AG09319 (cell line): ENCODE measurements at places on chromosomes 13 and 19.

GRCh38 chr19:38831142-38831605 lies 420 bp downstream of the ECH1 start:
- peak; percentile 76 for DNase-seq

DNA sequence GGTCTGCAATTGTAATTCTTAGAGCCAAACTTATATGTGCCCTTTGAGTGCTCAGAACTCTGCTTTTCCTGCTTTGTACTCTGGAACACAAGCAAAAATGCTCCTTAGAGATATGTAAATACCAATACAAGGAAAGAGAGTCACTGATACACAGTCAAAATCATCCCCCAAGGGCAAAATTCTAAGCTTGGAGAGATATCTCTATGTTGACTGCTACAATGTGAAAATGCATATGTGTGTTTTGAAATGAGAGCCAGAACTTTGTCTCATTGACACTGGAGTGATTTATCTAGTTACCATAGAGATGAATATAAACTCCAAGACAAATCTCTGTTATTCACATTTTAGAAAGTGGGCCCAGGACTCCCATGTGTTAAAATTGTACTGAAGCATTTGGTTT lies 494.8 kb upstream of the SLITRK1 start:
- DNase-seq, result no peak

GRCh38 chr19:37413313-37414084 lies 42.6 kb downstream of the ZNF527 start:
- no peak for DNase-seq

GRCh38 chr13:83153848-83154247 lies 728.4 kb downstream of the SLITRK1 start:
- no peak for DNase-seq

DNA sequence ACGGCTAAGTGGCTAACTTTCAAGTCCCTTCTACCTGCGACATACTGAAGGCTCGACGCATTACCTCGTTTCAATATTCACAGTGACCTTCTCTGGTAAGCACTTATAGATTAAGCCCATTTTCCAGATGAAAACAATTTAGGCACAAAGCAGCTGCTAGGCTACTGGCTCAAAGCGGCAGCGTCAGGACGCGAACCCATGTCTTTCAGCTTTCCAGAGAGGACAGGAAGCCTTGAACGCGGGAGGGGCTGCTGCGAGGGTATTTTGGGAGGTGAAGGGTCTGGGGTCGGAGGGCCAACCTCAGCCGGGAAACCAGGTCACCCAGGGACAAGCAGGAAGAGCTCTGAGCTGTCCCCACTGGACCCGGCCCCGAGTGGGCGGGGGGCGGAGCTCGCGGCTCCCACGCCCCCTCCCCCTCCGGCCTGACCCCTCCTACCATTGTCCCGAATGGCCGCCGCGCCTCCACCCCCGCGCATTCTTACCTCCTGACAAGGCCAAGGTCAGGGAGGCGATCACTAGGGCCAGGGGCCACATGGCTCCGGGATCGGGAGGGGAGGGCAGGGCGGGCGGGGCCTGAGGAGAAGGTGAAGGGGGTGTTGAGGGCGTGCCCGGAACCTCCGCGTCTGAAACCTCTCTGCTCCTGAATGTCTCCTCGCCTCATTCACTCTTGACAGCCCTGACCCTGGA lies at the start of gene KLK13:
TSS of gene KLK13 (minus strand) at position 559 of the 687 bp plus-strand sequence. CDS start at position 534, 25 bp downstream.
- DNase-seq, result no peak

DNA sequence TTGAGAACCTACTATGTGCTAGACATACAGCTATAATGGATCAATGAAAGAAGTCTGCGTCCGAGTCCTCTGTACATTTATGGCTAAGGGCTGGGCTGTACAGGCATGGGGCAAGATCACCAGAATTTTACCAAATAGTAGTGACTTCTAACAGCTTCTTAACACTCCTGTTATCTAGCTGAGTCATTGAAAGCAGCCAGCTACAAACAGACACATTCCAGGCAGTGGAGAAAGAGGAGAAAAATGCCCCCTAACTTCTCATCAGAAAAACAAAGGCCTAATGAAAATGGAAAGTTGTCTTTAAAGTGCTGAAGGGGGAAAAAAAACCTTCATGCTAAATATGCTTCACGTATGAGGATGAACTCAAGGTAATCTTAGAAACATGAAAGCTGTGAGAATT lies 14.3 kb upstream of the ZNF667 start:
- DNase-seq, result no peak

DNA sequence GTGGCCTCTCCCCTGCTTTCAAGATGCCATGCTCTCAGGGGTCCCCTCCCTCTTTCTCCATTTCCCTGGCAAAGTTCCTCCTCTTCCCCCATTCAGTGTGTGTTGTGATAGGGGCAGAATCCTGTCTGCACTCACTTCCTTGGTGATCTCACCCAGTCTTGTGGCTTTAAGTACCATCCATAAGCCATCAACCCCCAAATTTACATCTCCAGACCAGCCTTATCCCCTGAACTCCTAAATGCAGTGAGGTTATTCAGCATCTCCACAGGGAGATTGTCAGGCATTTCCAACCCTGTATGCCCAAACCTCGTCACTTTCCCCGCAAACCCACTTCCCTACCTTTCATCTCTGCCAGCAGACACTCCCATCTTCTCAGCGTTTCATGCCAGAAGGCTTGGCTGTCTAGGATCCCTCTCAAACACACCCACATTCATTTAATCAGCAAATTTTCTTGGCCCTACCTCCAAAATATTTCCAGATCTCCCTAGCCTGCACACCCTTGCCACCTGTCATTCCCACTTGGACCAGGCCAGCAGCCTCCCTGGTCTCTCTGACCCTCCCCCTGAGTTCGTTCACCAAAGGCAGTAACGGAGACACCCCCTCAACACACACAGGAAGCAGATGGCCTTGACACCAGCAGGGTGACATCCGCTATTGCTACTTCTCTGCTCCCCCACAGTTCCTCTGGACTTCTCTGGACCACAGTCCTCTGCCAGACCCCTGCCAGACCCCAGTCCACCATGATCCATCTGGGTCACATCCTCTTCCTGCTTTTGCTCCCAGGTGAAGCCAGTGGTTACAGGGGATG lies at the start of gene HCST:
TSS of gene HCST (plus strand) at position 676 of the 808 bp plus-strand sequence. CDS start at position 741, 65 bp downstream.
- DNase-seq, result no peak

DNA sequence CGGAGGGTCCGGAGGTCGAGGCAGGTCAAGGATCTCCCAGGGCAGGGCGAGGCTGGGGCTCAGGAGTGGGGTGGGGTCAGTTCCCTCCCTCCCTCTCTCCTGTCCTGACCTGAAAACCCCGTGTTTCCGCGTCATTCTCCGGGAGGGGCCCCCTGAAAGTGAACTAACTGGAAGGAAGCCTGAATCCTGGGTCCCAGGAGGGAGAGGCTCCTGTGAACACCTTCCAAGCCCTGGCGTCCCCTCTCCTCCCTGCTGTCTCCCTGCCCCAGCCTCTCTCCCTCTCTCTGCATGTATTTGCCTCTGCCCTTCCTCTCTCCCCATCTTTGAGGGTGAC lies 741 bp upstream of the CADM4 start:
- no peak for DNase-seq

GRCh38 chr19:34351382-34351826 lies 13.6 kb upstream of the GPI start:
- no peak for DNase-seq

GRCh38 chr13:25910243-25910642 lies 141.6 kb downstream of the SHISA2 start:
- DNase-seq, result no peak

GRCh38 chr13:90551253-90551652 lies 796.2 kb upstream of the MIR17HG start:
- DNase-seq, result no peak

- no peak for DNase-seq
Observed at GRCh38 chr19:40801426-40802299, 2.7 kb downstream of the EGLN2 start.

- DNase-seq, result peak; percentile 19
Observed at GRCh38 chr13:83325125-83325853, 557.0 kb downstream of the SLITRK1 start.

DNA sequence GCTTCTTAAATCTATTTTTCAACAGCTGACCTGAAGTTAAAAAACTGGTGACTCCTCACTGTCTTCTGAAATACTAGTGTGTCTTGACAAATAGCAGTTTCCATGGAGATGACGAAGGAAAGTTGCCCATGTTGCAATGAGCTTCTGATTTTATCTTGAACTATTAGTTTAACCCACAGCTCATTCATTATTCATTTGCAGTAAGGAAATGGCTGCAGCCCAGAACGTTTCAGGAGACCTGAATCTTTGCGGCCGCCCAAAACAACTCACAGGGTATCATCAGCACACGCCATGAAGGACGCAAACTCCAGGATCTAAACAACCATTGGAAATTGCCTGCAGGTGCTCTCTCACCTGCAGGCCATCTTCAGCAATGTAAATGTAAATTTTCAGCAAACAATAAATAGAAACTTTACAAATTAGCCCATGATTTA lies 142.5 kb downstream of the DCLK1 start:
- no peak for DNase-seq

DNA sequence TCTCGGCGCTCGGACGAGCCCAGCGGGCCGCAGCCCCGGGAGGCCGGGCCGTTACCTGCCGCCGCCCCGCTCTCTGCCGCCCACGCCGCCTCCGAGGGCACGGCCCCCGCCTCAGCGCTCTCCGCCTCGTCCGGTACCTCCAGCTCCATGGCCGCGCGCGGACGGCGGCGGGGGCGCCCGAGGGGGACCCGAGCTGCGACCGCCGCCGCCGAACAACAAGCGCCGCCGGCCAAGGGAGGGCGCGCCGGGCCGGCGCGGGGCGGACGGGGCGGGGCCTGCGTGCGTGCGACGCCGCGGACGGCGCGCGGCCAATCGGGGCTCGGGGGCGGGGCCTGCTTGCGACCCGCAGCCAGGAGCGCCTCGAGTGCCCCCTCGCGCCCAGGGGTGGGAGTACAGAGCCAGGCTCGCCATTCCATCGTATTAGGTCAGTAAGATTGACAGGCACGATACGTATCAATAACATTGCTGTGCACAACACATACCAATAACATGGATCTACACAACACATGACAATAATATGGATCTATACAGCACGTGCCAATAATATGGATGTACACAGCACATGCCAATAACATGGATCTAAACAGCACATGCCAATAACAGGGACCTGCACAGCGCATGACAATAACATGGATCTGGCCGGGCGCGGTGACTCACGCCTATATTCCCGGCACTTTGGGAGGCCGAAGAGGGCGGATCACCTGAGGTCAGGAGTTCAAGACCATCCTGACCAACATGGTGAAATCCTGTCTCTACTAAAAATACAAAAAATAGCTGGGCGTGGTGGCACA lies at the start of gene PIP5K1C:
TSS of gene PIP5K1C (minus strand) at position 227 of the 791 bp plus-strand sequence. CDS start at position 149, 78 bp downstream.
- DNase-seq, result peak; percentile 67

- no peak for DNase-seq
Observed at GRCh38 chr13:41812851-41813250, 148.1 kb downstream of the VWA8 start.

DNA sequence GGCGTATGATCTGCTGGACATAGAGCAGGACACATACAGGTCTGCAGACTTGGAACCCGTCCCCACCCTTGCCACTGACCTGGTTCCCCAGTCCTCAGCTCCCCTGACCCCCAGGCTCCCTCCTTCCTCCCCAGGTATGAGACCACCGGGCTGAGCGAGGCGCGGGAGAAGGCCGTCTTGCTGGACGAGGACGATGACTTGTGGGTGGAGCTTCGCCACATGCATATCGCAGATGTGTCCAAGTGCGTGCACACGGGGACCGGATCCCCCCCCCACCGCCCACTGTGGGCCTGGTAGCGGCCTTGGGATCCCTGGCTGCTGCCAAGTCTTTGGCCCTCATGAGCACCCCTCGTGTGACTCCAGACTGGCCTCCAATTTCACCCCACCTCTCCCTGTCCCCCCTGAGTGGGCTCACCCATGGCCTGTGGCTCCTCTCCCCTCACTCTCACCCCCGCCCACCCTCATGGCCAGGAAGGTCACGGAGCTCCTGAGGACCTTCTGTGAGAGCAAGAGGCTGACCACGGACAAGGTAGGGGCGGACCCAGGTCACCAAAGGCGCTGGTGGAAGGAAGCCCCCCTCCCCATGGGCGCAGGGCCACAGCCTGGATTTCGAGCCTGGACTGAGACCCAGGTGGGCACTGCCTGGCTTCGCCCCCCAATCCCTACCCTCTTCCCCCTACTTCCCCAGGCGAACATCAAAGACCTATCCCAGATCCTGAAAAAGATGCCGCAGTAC lies 5.6 kb downstream of the STXBP2 start:
- DNase-seq, result no peak

DNA sequence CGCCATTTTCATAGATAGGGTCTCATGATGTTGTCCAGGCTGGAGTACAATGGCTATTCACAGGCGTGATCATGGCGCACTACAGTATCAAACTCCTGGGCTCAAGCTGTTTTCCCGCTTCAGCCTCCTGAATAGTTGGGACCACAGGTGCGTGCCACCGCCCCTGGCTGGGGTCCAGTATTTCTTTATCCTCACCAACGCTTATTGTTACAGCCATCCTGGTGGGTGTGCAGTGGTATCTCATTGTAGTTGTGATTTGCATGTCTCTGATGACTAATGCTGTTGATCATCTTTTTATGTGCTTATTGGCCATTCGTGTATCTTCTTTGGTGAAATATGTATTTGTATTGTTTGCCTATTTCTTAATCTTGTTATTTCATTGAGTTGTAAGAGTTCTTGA lies 49.0 kb downstream of the SIPA1L3 start:
- DNase-seq, result no peak

DNA sequence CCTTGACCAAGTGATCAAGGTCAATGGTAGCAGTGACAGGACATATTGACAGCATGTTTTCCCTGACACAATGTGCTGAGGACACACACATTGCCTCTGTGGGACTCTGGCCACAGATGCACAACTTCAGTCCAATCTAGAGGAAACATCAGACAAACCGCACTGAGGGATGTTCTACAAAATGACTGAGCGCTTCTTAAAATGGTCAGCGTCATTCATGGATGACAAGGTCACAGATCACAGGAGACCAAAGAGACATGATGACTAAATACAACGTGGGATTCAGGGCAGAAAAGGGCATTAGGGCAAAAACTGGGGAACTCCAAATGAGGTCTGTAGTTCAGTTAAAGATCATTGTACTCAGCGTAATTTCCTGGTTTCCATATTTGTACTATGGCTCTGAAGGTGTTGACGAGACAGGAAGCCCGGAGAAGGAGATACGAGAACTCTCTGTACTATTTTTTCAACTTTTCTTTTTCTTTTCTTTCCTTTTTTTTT lies 20.6 kb downstream of the PBX4 start:
- DNase-seq, result no peak

GRCh38 chr13:99287551-99287950 lies 19.6 kb downstream of the GPR183 start:
- DNase-seq, result no peak

- no peak for DNase-seq
Observed at GRCh38 chr13:78239714-78240113, 321.1 kb upstream of the EDNRB start.

- DNase-seq, result no peak
Observed at GRCh38 chr13:112455476-112456059, 79.4 kb downstream of the SPACA7 start.

GRCh38 chr13:81498969-81499368 lies 1158.0 kb upstream of the SPRY2 start:
- DNase-seq, result no peak
